ENCODE measurements at places on chromosomes 2 and 18.
A peak's percentile ranks its signal among the peaks of the same experiment; 100 is the strongest.

DNA sequence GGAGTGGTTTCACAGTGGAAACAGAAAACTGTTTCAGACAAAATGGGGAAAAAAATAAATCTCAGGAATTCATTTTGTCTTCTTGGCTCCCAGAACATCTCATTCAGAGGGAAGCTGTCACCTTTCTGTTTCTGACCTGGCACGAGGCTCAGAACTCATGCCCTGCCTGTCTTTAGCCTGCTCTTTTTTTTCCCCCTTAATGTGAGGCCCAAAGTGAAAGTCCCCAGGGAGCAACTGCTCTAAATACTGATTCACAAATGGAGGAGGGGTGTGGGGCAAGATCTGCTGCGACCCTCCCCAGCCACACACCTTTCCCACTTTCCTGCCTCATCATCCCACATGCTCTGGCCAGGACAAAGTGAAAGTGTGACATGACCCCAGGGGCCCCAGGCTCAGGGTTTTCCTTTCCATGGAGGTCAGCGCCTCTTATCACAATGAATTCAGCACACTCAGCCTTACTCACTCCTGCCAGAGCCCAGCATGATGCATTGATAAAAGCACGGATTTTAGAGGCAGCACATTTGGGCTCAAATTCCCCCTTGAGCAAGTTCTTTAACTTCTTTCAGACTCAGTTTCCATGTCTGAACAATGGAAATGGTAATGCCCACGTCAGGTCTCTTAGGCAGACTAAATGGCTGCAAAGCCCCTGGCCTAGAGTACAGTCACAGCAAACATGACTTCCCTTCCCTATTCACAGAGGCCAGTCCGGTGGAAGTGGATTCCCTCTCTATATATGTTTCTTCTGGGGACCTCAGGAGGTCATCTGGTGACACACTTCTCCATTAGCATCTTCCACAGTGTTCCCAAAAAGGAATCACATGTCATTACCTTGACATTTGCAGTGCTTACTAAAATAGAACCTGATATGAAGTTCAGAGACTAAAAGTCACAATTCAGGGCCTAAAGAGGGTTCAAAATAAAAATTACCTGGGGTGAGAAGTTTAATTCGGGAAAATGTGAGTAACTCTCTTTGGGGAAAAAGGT is 55.3 kb upstream of the TMEM163 start:
- peak; percentile 11 for DNase-seq

DNA sequence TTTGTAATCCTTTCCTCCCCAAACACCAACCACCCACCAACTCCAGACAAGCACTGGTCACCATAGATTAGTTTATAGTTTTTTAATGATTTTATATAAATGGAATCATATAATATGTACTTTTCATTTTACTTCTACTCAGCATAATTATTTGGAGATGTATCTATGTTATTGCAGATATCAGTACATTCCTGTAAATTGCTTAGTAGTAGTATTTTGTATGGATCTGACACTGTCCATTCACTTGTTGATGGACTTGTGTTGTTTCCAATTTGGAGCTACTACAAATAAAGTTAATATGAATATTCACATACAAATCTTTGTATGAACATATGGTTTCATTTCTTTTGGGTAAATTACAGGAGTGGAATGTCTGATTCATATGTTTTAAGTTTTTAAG is 31.0 kb downstream of the ZC3H15 start:
- no peak for DNase-seq

GRCh38 chr18:316393-316792 is 48.5 kb upstream of the THOC1 start:
- DNase-seq, result no peak

- no peak for DNase-seq
Observed at GRCh38 chr2:201808027-201808426, 1.7 kb downstream of the CDK15 start.

All from EL (cell line).